ENCODE measurements at places on chromosomes 7 and 10. TPM values are rescaled to one million over a fixed set of nuclear protein-coding genes. Genes with fewer than 3 reads are reported as not detected.

Gene SH2B2
- polyA plus RNA-seq = 2.8 TPM

Gene TIMM23B
- polyA plus RNA-seq = 17.6 TPM

- no peak for DNase-seq
These were observed 30.6 kb downstream of the PALD1 start for GRCh38 chr10:70508912-70509756.

DNA sequence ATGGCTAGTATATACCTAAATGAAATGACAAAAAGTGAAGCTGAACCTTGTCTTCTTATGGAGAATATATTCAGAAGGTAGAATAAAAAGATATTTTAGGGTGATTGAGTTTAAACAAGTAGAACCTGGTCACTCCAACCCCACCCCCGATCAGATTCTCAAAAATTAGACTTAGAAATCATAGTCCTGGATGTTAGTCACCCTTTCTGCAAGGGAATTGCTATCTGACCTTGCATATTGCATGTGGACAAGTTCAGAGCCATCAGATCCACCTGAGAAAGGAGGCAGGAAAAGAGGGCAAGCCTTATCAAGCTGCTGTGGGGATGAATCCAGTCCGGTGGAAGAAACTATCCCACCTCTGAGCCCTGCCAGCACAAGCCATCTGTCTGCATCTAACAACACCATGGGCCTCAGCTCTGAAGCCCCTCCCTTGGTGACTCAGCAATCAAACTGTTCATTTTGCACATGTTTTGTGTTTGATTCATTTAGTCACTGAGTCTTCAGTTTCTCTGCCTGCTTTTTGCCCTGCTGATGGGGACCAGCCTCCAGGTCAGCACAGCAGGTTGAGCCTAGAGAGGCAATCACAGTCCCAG lies 727.3 kb downstream of the AUTS2 start:
- no peak for DNase-seq

Measured in left renal pelvis (tissue), 4 donors.